GM13977 (cell line): ENCODE measurements at places on chromosomes 16 and 17.

DNA sequence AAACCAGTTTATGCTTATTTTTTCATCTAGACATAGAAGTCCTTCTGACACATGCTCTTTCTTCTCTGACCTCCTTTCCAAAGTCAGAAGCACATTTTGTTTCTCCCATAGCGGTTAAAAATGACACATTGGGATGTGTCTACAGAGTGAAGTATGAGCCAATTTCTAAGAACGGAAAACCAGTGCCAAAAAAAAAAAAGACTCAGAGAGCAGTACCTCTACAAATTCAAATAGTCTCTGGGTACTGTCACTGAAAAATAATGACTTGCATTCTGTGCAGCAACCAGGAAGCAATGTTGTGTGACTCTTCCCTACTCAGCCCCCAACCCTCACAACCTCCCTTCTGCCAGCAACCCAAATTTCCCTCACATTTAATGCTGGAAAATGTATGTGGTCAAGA is 145.5 kb upstream of the PMFBP1 start:
- DNase-seq, result no peak

DNA sequence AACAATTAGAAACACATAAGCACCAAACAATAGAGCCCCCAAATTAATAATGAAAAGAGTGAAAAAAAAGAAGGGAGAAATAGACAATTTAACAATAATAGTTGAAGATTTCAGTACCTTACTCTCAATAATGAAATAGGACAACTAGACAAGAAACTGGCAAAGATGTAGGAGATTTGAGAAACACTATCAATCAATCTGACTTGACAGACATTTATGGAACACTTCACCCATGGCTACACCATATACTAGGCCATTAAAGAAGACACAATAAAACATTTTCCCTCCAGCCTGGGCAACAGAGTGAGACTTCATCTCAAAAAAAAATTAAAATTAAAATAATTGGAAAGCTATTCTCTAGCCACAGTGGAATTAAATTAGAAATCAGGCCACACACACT is 5.0 kb upstream of the DUS1L start:
- DNase-seq, result no peak

DNA sequence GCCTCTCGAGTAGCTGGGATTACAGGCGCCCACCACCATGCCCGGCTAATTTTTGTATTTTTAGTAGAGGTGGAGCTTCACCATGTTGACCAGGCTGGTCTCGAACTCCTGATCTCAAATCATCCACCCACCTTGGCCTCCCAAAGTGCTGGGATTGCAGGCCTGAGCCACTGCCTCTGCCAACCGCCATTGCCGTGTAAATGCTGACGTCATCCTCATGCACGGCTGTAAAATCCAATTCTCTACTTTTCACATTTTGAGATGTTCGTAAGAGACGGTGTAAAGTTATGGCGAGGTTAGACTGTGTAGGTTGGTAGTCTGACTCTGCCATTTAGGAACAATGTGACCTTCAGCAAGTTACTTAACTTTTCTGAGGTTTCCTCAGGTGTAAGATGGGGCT is 1.7 kb upstream of the DNAJA2 start:
- DNase-seq, result no peak

DNA sequence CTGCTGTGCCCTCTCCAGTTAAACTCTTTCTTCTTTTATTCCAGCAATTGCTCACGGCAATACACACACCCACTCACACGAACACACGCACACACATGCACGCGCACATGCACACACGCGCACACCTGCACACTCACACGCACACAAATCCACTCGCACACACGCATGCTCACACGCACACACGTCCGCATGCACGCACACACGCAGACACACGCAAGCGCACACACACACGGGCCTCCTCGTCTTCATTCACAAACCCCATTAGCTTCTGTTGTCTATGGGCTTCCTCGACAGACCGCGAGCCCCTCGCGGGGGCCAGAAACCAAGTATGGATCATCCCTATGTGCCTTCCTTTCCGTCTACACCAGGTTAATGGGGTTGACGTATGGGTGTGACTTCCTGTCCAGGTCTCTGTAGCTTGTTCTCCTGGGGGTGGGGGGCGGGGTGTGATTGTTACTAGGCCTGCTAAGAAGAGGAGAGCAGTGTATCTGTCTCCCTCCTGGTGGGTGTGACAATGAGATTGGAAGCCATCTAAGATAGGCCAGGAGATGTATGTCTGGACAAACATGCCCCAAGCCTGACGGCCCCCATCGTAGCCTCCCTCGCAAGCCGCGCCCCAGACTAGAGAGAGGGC is 670 bp upstream of the CTF1 start:
- DNase-seq, result peak; percentile 10

DNA sequence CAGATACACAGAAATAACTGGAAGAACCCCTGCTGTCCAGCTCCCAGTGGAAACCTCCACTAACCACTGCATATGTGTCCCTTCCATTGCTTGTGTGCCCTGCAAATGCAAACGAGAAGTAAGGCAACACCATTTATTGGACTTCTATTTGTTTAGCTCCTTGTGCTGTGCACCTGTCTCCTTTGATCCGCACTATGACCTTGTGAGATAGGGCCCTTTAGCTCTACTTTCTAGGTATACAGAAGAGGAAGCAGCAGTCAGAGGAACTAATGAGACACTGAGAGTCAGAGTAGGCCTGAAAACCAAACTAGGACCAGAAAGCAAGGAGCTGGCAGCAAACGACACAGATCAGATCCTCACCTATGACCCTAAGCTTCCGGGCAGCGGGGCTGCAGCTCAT is 22.4 kb downstream of the SOX9 start:
- DNase-seq, result no peak

- no peak for DNase-seq
These were observed 59.3 kb downstream of the CENPV start for GRCh38 chr17:16293931-16294330.

DNA sequence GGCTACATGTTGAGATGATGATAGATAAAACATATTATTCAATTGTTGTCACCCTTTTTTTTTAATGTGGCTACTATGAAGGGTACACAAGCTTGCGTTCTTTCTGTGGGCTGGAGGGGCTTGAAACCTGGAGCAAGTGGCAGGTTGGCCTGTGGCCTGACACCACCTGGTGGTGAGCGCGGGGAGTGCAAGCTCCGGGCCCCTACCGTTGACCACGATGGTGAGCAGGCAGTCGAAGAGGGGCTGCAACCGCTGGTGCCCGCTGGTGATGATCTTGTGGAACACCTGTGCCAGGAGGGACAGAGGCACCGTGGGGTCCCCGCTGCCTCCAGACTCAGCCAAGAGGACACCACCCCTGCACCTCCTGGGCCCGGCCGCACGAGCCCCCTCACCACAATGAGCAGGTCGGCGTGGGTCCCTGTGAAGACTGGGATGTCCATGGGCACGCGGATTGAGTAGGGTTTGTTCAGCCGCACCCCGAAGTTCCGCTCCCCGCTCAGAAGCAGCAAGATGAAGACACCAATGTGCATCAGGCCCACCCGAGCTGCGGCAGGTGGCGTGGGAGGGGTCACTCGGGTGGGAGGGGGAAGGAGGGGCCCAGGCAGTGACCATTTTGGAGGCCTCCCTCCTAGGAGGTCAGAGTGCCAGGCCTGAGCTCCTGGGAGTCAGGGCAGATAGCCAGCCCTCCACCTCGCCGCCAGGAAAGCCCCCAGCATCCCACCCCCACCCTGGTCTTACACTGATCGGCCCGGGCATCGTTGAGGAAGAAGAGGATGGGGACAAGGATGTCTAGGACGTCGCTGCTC is 14.4 kb downstream of the HID1 start:
- peak; percentile 90 for DNase-seq

DNA sequence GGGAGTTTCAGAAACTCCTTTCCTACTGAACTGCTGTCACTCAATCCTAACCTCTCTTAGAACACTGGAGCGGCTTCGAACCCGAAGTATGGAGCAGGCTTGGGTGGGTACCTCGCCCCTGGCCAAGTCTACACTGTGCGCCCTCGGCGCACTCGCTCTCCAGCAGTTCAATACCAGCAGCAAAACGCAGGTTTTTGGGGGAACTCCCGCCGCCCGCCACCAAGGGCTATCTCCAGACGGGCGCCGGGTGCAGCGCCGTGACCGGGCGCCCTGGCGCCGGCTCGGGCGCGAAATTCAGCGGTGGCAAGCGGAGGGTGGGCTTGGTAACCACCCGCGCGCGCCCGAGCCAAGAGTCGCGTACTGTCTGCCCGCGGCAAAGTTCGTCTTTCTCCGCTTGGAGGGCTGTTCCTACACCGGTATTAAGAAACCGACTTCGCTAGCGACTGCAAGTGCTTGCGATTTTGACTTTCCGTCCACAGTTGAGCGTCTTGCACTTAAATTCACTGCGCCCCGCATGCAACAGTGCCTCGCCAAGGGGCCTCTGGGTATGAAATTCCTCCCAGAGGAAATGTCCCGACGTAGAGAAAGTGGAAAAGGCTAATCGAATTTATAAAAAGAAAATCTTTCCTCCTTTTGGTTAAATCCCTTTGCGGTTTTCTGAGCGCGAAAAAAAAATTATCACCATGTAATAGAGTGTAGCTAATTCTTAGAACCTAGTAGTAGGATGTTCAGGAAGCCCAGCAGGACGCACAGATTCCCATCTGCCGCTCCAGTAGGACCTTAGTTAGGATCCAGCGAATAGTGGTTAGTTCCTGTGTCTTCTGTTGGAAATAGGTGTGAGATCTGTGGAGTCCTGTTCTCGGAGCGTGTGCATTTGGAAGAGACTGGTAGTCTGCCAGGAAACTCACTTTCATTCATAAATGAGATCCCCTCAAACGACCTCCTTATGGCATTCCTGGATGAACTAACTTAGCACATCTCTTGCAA is 5.0 kb upstream of the SALL1 start:
- DNase-seq, result no peak

DNA sequence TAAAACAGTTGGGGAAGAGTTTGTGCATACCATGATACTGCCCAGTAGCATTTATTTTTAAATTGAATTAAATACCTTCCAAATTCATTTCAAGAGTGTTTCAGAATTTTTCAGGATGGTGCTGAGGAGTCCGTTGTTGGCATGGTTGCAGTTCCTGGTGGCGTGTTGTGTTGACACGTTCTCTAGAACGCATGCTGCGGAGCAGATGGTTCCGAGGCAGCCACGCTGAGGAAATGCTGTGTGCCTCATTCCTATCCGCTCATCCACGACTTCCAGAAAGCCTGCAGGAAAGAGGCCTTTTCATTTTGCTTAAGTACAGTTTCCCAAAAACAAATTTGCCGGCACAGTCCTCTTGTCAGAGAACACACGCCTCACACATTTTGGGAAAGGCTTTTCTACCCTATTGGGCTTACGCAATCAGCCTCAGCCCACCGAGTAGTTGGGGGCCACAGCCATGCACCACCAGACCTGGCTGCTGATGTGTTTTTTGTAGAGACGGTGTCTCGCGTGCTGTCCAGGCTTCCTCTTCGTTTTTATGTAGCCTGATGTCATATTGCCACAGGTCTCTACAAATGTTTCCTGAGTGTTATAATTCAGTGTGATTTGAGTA is 32.1 kb upstream of the IL17C start:
- no peak for DNase-seq

DNA sequence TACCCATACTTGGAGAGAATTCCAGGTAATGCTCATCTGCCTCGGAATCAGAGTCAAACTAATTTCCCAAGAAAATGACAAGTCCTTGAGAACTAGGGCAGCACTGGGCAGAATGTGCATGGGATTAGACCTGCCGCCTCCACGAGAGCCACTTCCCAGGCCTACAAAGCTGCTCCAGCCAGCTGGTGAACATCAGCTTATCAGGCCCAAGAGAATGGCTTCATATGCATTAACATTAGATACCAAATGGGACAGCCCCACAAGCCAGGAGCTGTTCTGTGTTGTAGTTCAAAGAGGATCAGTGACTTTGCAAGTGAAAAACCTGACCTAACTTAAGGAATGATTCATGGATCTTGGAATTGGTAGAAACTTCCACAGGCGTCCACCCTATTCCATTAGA is 203.3 kb downstream of the CYLD start:
- no peak for DNase-seq

DNA sequence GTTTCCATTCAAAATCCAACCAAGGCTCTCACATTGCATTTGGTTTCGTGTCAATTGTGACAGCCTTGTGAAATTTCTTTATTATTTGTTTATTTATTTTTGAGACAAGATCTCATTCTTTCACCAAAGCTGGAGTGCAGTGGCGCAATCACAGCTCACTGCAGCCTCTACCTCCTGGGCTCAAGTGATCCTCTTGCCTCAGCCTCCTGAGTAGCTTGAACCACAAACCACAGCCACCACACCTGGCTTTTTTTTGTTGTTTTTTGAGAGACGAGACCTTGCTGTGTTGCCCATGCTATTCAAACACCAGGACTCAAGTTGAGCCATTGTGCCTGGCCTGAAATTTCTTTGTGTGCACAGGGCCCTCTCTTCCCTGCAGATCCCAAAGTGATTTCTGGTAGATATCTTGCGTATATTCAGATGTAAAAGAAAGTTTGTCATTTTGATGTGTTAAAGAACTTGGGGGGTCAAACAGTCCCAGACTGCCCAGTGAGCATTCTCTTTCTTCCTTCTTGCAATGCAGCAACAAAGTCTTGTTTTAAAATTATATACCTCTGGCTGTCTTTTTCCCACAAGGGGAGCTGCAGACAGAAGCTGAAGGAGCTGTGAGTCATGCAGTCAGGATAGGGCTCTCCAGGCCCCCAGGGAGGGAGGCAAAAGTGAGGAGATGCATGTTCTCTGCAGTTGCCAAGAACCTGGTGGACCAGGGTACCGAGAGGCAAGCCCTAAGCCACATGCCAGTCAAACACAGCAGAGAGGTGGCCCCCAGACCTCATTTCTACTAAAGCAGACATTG is 15.5 kb upstream of the USP22 start:
- DNase-seq, result no peak

GRCh38 chr16:30493941-30494488 is 21.5 kb downstream of the ITGAL start:
- no peak for DNase-seq

- no peak for DNase-seq
These were observed 5.7 kb upstream of the PRPSAP1 start for GRCh38 chr17:76359375-76359774.

GRCh38 chr17:41548844-41549595 is 20.9 kb upstream of the KRT19 start:
- DNase-seq, result peak; percentile 82

DNA sequence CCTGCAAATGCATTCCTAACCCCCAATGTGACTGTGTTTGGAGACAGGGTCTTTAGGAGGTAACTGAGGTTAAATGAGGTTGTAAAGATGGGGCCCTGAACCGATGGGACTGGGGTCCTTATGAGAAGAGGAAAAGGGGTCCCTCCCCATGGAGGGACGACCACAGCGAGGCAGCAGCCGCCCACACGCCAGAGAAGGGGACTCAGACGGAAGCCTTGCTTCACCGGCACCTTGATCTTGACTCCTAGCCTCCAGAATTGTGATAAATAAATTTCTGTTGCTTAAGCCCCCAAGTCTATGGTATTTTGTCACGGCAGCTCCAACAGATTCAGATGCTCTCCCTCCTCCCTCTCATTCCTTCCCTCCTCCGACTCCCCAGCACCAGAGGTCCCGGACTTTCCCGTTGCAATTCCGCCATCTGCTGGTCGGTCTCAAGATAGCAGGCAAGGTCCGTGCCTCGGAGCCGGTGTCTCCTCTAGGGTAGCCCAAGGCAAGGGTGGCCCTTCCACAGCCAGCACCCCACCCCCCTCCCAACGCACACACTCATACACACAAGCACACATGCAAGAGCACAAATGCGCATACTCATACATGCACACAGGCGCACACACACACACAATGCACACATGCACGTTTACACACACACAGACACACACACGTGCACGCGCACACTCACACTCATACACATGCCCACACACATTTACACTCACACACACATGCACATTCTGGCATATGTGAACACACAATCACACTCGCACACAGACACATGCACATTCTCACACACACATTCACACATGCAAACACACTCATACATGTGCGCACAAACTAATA is 23.1 kb upstream of the C16orf78 start:
- DNase-seq, result peak; percentile 77

GRCh38 chr17:63960006-63960405 is 12.7 kb downstream of the SCN4A start:
- DNase-seq, result no peak
